ENCODE measurements at places on chromosomes 5 and 9. TPM values are rescaled to one million over a fixed set of nuclear protein-coding genes. Genes with fewer than 3 reads are reported as not detected.

The PCDHB3 gene
- total RNA-seq = 1.1 TPM

The ADGRV1 gene
- total RNA-seq = 0.13 TPM

The WDR38 gene
- not detected for total RNA-seq

The FOXD4L3 gene
- under 0.01 TPM for total RNA-seq

The FBP2 gene
- total RNA-seq = not detected

The ZFP2 gene
- total RNA-seq = 0.39 TPM

The SLC36A2 gene
- not detected for total RNA-seq
